ENCODE measurements at places on chromosomes 1 and 21.
A peak's percentile ranks its signal among the peaks of the same experiment; 100 is the strongest.

- no peak for DNase-seq
Observed at GRCh38 chr1:9732123-9732971, 80.8 kb downstream of the PIK3CD start.

GRCh38 chr1:37147392-37147831 is 113.1 kb upstream of the GRIK3 start:
- no peak for DNase-seq

DNA sequence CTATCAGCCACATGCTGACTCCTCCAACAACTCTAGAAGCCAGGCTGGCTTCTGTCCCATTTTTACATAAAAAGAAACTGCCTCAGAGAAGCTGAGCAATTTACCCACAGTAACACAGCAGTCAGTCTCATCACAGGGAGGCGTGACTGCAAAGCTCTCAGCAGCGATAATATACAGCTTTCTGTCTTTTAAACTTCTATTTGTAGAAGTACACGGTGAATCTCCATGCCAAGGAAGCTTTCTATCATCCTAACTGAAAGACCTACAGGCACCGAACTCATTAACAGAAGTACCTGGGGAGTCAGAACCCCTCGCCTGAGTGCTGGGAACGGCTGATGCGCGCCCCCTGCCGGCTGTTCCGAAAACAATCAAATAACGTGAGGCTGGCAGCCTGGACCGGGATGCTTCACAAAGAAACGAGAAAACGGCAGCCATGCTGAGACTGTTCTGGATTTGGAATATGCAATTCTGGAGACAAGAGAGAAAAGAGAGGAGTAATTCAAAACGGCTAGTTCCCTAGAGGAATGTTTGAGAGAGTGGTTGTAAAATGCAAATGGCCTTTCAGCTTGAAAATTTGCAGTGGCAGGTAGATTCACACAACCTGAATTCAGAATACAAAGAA is 43.5 kb upstream of the RAB4A start:
- peak; percentile 86 for DNase-seq

DNA sequence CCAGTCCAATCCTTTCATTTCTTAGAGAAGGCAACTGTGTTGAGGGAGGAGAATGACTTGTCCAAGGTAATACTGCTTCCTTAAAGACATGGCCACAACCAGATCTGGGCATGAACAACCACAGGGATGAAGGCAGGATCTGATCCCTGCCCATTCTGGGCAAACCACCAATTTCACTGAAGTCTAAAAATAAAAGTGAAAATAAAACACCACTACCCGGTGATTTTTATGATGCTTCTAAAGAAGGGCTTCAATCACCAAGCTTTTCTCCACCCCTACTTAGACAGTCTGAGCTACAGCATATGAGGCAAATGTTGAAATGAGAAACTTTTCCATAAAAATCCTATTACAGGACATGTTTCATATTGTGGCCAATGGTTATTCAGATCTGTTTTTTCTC is 133.0 kb downstream of the PTPN14 start:
- DNase-seq = no peak

GRCh38 chr1:196078691-196079090 is 529.5 kb downstream of the KCNT2 start:
- DNase-seq = no peak

DNA sequence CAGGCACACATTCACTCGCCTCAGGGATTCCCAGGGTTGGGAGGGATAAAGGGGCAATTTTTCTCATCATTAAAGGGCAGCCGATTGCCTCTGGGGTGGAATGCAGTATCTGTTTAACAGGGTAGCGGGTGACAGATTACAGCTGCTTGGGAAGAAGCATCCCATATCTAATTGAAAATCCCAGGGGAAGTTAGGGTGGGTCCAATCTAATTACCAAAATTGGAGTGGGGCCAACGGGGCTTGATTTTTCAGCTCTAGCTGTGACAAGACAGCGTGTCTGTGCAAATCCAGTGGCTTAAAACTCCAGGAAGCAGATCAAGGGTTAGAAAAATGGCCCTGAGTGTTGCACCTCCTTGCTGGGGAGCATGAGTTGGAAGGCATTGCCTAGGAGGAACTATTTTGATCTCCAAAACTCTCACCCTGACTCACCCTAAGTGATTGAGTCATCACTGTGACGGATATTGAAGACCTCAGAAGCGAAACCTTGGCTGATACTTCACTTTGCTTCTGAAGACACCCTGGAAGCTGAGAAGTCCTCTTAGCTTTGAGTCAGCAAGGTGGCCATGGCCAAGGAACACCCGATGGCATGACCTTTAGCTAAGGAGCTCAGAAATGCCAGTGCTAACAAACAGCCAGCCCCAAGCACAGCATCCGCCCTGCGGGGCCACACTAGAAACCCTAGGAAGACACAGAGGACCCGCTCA is 46.0 kb downstream of the GRHL3 start:
- no peak for DNase-seq

- DNase-seq = no peak
Observed at GRCh38 chr1:179175011-179175841, 54.3 kb downstream of the ABL2 start.

- no peak for DNase-seq
Observed at GRCh38 chr1:165355977-165356811, at the start of gene LMX1A. Gene LMX1A, minus strand, starts transcription at chr1:165356715. Its CDS starts 1,156 bp downstream, at chr1:165355559.

- DNase-seq = no peak
Observed at GRCh38 chr1:173865468-173866164, 2.2 kb downstream of the GAS5 start.

Data from HEK293T (cell line).